ENCODE measurements at places on chromosomes 6 and 20. TPM values are rescaled to one million over a fixed set of nuclear protein-coding genes. Genes with fewer than 3 reads are reported as not detected.

- no peak for DNase-seq
Observed at GRCh38 chr6:55562318-55562717, 16.7 kb downstream of the HMGCLL1 start.

- DNase-seq, result no peak
Observed at GRCh38 chr6:116392132-116393013, 21.6 kb downstream of the DSE start.

DNA sequence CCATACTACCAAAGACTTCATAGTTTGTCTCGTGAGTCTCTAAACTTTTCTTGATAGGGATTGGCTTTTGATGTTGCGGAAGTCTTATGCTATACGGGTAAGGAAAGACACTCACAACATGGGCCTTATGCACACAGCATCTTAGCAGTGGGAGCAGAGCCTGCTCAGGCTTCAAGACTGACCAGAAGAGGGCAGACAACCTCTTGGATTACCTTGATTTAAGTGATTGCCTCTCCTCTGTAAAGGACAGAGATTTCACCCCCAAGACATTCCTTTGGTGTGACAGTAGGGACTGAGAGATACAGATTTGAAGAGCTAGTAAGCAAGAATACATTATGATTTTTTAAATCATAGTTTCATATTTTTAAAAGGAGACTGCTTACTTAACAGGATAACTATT, 71.0 kb upstream of the SAMD3 start:
- DNase-seq, result peak; percentile 22

- DNase-seq, result no peak
Observed at GRCh38 chr20:54415967-54416366, 59.4 kb upstream of the DOK5 start.

DNA sequence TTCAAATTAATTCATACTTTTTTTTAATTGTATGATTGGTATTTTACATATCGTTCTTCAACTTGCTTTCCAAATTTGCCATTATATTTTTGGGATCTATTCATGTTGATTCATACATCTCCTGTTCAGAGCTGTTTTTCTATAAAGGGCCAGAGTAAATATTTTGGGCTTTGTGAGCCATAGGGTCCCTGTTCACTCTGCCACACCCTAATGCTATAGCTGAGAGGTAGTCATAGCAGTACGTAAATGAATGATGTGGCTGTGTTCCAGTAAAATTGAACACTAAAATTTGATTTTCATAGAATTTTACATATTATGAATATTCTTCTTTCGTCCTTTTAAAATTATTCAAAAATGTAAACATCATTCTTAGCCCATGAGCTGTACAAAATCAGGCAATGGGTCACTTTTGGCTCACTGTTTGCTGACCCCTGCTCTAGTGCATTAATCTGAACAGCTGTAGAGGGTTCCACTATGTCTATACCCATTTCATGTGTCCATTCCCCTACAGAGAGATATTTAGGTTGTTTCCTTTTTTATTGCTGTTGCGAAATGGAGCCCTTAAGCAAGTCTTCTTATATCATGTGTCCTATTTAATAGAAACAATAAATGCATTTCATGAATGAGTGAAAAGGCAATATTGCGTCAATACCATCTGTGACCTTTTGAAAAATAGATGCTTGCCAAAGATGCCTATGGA, 136.4 kb upstream of the SALL4 start:
- DNase-seq, result no peak

- no peak for DNase-seq
Observed at GRCh38 chr20:41413169-41413568, 46.6 kb upstream of the EMILIN3 start.

- DNase-seq, result peak; percentile 62
Observed at GRCh38 chr6:83511901-83512681, at the start of gene PRSS35. PRSS35 (plus strand) TSS chr6:83512534; CDS start chr6:83523442, 10,908 bp downstream.

DNA sequence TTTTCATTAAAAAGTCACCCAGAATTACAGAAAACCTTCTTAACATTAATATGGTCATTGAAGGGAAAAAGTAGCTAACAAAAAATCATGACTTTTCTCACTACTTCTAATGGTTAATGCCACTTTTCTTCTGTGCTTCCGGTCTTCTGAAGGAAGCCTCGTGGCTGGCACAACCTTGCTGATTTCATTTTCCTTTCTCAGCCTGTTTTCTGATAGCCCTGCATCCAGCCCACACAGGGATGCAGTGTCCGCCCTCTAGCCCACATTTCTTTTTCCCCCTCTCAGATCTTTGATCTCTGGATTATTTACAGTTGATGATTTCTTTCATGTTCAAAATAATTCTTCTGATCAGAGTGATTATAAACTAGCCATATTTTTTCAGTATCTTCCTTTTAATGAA, 655.4 kb upstream of the EPHA7 start:
- DNase-seq, result no peak

DNA sequence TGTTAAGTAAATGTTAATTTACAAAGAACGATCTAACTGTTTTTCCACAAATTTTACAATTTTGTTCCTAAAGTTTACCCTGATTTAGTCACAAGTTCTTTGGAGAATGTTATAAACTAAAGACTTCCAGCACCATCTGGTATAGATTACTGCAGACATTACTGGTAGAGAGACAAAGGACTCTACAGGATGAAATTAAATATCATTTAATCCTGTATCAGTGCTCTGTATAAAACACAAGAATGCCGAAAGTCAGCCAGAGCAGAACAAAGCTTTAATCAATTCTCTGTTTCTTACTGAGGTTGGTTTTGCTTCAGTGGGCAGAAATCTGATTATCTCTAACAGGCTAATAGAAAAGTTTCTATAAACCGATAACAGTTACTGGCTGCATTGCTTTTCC, 763.6 kb downstream of the TENT5A start:
- DNase-seq, result peak; percentile 3

DNA sequence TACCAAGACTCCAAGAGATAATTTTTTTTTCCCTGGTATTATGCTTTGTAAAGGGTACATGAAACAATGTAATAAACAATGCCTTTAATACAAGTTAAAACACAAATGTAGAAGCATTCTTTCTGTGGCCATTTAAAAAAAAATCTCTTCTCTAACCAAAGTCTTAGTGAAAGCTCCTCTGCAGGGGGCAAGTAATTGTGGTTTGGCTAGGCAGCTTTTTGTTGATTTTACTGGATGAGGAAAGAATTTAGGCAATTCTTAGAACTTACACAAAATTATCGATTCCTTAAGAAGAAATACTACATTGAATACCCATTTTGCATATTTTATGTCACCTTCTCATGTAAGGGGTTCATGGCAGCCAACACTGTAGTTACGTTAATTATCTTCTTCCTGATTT, 12.4 kb downstream of the TFB1M start:
- DNase-seq, result no peak

GRCh38 chr20:46182276-46183200, 64.4 kb downstream of the CD40 start:
- DNase-seq, result no peak

- DNase-seq, result no peak
Observed at GRCh38 chr20:25286917-25287316, 39.0 kb downstream of the PYGB start.

Gene ISM1
- total RNA-seq, result 7.6 TPM

GRCh38 chr6:52564856-52565255, 12.0 kb downstream of the TRAM2 start:
- DNase-seq, result no peak

DNA sequence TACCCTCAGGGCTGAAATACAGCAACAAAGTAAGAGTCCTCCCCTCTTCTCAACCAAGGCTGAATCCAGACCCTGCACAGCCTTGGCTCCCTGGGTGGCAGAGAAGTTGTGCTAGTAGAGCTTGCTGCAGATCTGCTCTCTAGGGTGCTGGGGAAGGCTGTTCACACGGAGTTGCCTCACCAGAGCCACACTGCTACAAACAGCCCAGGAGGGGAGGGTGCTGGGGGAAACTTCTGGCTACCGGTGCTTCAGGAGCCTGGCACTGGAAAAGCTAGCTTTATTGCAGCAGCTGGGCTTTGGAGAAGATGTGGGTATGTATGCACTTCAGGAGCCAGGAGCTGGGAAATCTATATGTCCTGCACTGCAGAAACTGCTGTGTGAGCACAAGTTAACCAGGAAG, 37.6 kb upstream of the SUPT3H start:
- no peak for DNase-seq

GRCh38 chr6:144697369-144697760, 412.2 kb downstream of the UTRN start:
- peak; percentile 27 for DNase-seq

GRCh38 chr6:56595490-56596122, 47.1 kb downstream of the DST start:
- DNase-seq, result peak; percentile 69

Gene SIGLEC1
- 2.2 TPM for total RNA-seq

- DNase-seq, result no peak
Observed at GRCh38 chr6:16639684-16640480, 121.4 kb downstream of the ATXN1 start.

GRCh38 chr6:6751619-6752023, 163.1 kb downstream of the LY86 start:
- no peak for DNase-seq

Gene FAXC
- 4.9 TPM for total RNA-seq

- peak; percentile 17 for DNase-seq
Observed at GRCh38 chr6:17907406-17908229, 79.8 kb downstream of the KIF13A start.

DNA sequence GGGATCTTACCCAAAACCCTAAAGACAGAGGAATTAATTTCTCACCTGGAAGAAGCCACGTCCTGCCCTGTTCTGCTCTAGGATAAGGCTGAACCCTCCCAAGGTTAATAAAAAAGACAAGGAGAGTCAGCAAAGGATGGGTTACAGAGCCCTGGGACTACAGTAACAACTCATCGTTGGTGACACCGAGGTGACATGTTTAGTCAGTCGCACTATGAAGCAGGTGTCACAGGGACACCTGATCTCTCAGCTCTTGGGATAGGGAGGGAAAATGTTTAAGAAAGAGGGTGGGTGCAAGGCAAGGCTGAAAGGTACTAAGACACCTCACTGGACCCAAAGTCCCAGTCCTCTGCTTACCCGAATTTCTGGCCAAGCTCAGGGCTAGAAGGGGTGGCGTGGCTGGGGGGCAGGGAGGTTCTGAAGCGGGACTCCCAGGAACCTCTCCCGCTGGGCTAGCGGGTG, 562 bp downstream of the MOCS1 start:
- no peak for DNase-seq

- no peak for DNase-seq
Observed at GRCh38 chr6:139612135-139612465, 237.7 kb upstream of the CITED2 start.

Gene SAMD5
- total RNA-seq, result 9.5 TPM

Gene RCAN2
- 10.8 TPM for total RNA-seq

Gene ASIP
- not detected for total RNA-seq

Gene ADAM33
- total RNA-seq, result 52.6 TPM

- DNase-seq, result no peak
Observed at GRCh38 chr6:33013608-33014007, 4.2 kb upstream of the HLA-DOA start.

- no peak for DNase-seq
Observed at GRCh38 chr20:4509825-4510522, 211.7 kb upstream of the PRND start.
